ENCODE measurements at places on chromosomes 4 and X.

- DNase-seq, result no peak
These were observed 244.6 kb upstream of the TET2 start for GRCh38 chr4:104901961-104902605.

GRCh38 chrX:23797371-23798128, 14.6 kb downstream of the SAT1 start:
- DNase-seq, result peak; percentile 23

DNA sequence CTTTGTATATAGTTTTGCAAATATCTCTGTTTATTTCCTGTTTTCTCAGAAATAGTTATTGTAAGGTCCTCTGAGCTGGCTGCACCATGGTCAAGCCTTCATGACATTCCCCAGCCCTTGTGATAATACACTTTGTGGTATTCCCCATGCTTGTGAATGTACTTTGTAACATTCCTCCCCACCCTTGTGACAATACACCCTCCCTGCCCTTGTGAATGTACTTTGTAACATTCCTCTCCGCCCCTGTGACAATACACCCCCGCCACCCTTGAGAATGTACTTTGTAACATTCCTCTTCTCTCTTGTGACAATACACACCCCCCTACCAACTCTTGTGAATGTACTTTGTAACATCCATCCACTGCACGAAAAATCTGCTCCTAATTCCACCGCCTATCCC, 530.7 kb downstream of the CENPC start:
- DNase-seq, result no peak

- peak; percentile 29 for DNase-seq
These were observed 505.4 kb upstream of the FAM241A start for GRCh38 chr4:111639876-111640275.

DNA sequence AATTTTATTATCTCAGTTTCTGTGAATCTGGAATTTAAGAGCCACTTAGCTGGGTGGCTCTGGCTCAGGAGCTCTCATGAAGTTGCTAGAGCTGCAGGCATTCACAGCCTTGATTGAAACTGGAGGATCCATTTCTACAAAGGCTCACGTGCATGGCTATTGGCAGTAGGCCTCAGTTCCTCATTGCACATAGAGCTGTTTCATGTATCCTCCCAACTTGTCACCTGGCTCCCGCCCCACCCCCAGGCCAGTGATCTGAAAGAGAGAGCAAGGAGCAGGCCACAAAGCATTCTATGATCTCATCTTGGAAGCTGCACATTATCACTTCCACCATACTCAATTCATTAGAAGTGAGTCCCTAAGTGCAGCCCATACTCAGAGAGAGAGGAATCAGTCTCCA, 18.5 kb upstream of the AP1AR start:
- DNase-seq, result no peak

DNA sequence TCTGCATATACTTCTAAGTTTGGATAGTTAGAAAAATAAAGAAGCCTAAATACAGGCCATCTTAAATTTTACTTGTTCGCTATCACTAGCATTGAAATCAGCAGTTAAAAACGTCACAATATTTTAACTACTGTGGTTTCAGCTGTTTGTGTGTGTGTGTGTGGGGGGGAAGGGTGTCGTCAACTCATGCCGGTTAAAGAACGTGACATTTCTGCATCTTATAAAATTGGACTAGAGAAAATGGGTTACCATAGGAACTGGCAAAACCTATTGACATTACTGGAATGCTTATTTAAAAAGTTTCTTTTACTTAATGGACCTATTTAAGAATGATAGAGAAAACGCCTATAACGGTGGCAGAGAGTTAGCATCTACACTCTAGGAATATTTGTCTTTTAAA, 1.2 kb upstream of the CNKSR2 start:
- DNase-seq, result no peak

DNA sequence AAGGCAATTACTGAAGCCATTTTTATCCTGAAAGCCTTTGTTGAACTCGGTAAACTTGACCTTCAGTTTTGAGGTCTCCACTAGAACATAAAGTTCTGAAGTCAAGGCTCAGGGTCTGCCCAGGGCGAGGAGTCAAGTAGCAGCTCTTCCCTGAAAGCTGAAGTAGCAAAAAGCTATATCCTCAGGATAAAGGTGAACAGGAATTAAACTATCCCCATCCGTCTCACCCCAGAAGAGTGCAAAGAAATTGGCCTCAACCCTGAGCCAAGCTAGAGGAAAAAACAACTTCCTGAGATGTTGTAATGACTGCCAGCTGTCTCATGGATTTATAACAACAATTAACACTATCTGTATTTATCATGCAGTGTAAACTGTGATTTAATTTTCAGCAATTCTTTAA, 590.8 kb downstream of the SPRY1 start:
- DNase-seq, result no peak

DNA sequence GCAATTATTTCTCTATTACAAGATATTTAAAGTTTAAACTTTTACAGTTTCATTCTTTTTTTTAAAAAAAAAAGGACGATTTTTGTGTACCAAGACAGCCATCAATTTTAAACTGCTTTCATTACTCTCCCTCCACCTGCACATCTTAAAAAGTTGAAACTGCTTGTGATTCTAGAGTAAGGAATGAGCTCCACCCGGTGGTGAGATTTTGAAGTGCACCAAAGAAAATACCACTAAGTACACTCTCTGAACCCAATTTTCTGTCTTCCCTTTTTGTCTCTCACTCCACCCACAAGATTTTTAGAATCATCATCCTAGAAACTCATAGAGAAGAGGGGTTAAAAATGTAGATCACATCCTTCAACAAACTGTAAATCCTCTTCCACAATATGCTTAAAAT, 91.3 kb upstream of the WDR44 start:
- peak; percentile 82 for DNase-seq

DNA sequence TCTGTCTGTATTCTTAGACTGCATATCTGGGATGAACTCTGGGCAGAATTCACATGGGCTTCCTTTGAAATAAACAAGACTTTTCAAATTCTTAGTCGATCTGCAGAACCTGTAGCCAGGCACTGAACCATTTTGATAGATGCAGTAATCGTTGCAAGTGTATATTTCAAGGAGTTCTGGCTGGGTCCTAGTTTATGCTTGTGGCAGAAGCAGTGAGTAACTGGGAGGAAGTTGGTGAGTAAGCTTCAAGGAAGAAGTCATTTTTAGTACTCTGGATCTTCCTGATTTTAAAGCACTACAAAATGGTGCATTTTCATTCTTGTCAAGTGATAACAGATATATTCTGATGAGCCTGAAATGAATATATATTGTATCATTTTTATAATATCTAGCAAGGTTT, 9.5 kb downstream of the HPRT1 start:
- peak; percentile 32 for DNase-seq
